ENCODE measurements at places on chromosomes 3 and 15.

DNA sequence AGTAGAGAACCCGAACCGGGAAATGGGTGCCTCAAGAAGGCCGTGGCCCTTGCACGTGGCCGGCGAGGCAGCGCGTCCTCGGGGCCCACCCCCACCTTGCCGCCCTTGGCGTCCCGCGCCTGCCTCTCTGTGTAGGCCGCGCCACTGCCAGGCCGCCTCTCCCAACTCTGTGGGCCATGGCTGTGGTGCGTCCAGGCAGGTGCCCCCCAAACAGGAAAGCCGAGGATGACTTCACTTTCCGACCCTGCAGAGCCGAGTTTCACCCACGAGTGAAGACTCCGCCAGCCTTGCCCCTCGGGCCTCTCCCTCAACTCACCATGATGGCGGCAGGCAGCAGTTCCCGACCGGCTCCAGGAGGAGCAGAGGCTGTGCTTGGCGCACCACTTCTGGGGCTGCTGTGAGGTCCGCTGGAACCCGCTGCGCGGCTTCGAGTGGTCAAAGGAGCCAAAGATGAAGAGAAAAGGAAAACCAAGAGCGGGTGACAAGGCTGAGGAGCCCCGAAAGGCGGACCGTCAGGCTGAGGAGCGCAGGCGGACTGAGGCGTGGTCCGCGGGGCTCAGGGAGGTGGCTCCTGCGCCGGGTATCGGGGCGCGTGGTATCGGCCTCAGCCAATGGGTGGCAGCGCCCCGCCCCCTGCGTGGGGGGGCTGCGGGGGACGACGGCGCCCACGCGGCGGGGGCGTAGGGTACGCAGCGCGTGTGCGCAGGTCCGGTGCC is at the start of gene DAZL:
Gene DAZL (minus strand): TSS at position 537 of the 716 bp plus-strand sequence. CDS start 218 bp downstream, at position 319.
- DNase-seq: no peak

DNA sequence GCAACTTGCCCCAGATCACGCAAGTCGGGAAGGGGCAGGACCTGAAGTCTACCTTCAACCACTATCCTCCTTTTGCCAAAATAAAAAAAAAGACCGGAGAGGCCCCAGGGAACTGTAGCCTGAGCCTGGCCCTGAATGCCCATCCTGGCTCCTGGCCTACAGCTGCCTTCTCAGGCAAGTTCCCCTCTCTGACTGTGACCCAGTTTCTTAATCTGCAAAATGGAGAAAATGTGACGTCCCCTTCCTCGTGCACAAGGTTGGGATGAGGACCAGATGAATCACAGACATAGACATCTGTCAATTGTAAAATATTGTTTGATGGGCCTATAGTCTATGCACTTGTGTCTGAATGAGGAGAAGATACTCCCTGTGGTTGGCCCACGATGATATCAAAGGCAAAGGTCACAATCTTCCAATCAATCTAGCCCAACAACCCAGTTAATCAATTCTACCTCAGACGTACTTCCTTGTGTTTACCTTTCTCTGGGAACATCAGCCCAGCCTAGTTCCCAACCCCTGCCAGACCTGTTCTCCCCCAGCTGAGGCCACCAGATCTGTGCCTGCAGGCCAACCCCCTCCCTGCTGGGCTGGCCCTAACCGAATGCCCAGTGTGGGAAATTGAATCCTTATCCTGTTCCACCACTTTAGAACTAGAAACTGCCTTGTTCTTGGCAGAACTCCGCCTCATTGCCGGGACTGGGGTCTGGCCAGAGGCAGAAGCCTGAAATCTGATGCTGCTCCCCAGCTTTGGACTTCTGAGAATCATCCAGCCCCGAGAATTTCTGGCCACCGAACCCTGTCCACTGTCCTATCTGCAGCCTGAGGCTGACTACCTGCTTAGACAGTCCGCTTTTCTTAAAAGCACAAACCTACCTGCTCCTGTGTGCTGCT is 101.8 kb upstream of the LIPC start:
- peak; percentile 73 for DNase-seq

DNA sequence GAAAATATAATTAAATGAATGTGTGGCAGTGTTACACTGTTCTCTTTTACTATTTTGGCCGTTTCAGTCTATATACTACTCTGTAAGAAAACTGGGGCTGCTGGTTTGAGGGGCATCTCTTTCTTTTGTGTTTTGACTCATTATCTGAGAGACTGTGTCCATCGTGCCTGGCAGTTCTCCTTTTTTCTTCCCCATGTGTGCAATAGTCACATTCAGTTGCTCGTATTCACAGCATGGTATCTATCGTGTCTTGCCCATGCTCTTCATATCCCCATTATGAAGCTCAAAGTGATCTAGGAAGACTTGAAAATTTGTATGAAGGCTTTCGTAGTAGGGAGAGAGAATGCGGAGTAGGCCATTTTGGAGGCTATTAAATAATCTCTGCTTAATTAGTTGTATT is 29.8 kb upstream of the FAH start:
- DNase-seq: no peak

DNA sequence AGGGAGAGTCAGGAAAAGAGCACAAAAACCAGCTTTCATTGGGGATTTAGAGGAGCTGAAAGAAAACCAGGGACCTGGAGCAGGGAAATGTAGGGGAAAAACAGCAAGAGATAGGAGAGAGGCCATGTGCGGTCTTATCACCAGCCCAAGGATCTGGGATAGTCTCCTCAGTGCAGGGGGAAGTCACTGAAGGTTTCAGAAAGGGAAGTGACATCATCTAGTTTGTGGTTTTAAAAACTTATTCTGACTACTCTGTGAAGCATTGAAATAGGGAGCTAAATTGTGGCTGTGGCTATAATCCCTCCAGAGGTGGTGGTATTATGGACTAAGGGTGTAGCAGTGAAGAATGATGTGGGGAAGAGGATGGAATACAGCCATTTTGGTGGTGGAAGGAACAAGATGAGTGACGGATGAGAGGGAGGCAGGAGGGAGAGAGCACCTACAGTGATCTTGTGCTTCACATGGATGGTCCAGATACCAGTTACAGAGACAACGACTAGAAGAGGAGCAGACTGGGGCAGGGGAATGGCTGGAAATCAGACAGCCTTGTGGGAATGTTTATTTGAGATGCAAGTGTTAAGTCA is 72.7 kb downstream of the HMG20A start:
- no peak for DNase-seq

GRCh38 chr3:53022647-53023046 is 23.2 kb downstream of the SFMBT1 start:
- DNase-seq: no peak

DNA sequence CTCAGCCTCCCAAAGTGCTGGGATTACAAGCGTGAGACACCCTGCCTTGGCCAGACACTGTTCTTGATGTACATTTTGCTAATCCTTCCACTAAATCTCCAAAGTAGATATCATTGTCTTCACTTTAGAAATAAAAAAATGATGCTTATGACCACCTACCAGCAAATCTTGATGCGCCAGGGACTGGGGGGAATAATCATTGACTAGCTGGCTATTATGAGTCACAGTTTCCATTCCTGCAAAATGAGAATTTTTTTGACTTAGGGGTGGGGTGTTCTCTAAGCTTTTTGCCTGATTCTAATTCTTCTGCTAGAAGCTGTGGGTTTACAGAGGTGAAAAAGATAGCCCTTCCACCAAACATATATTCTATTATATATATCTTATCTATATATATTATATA is 17.1 kb upstream of the RFC4 start:
- no peak for DNase-seq

- no peak for DNase-seq
Observed at GRCh38 chr15:75677465-75678323, 30.0 kb downstream of the SNX33 start.

DNA sequence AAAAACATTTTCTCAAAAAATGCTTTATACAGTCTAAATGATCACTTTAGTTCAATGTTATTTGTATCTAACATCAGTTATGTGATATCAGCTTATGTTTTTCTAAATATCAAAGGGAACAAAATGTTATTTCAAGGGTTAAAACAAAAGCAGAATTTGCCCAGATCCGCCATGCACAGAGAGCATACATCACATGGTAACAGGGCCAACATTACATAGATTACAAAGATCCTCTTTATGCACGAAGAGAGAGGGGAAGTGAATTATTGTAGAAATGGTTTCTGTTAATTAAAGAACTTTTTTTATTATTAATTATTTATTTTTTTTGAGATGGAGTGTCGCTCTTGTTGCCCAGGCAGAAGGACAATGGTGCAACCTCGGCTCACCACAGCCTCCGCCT is 100.8 kb upstream of the MME start:
- no peak for DNase-seq

DNA sequence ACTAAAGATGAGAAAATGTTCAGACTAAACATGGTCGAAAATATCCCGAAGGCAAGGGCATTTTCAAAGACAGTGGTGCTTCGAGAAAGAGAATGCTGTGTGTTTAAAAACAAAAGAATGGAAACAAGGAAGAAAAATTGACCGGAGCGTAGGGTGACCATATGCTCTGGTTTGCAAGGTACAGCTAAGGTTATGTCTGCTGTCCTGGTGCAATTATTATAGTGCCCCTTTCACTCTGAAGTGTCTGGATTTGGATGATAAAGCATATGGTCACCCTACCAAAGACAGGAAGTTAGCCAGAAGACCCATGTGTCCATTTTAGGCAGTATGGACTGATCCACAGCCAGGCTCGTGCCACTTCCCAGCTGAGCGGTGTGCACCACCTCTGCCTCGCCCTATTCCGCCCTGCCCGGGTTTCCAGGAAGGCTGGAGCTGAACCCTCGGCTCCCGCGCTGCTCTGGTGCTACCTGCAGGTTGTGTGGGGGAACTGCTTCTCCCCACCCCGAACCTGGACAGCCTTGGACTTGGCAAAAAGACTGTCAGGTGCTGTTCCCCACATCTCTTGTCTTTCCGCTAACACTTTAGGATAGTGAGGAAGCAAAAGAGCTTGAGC is 25.2 kb downstream of the GOLGA6D start:
- peak; percentile 67 for DNase-seq

DNA sequence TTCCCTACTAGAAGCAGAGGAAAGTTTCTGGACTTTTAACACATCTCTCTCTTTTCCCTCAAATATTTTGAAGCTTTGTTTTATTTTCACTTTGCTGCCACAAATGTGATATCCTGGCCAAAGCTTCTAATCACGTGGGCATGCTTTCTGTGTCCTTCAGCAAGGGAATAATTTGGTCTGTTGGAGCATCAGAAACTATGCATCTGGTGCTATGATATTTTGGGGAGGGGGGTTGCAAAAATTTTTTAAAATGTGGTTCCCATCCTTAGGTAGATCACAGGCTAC is 254.2 kb downstream of the GAP43 start:
- DNase-seq: no peak

DNA sequence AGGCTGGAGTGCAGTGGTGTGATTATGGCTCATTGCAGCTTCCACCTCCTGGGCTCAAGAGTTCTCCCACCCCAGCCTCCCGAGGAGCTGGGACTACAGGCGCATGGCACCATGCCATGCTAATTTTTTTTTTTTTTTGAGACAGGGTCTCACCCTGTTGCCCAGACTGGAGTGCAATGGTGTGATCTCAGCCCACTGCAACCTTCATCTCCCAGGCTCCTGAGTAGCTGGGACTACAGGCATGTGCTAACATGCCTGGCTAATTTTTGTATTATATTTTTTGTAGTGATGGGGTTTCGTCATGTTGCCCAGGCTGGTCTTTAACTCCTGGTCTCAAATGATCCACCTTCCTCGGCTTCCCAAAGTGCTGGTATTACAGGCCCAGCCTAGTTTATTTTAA is 4.0 kb downstream of the TEX9 start:
- no peak for DNase-seq

GRCh38 chr3:124246376-124246775 is 254.5 kb upstream of the ROPN1 start:
- no peak for DNase-seq

DNA sequence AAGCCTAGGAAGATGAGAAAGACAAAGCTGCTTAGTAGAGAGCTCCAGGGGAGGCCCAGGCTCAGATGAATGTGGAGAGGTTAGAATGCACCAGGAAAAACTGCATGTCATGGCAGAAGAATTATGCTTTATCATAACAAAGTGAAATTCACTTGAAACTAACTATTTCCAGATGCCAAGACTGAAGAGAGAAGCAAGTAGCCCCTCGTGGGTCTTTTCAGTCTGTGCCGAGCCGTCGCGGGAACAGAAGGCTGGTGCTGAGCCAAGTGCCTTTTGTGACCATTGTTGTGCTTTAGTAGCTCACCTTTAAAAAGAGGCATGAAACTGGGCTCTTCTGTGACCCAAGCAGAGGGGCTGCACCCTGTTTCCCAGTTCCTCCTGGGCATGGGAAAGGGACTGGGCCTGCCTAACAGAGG is 73.2 kb downstream of the CHDH start:
- DNase-seq: no peak

GRCh38 chr15:66789029-66790025 is 87.3 kb downstream of the SMAD6 start:
- peak; percentile 61 for DNase-seq

DNA sequence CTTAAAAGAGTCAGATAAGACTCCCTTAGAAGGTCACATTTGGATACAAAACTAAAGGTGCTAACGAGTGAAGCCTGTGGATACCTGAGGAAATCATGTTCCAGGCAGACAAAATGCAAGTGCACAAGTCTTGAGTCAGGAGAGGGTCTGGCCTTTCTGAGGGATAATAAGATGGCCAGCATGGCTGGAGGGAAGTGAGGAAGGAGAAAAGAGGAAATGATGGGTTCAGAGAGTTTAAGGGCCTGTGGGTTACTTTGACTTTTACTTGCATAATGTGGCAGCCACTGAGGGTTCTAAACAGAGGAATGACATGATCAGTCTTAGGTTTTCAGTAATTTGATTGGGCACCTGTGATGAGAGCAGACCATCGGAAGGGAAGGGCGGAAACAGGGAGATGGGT is 3.5 kb upstream of the ROPN1B start:
- DNase-seq: no peak

GRCh38 chr3:177724020-177724638 is 526.8 kb upstream of the TBL1XR1 start:
- DNase-seq: no peak

DNA sequence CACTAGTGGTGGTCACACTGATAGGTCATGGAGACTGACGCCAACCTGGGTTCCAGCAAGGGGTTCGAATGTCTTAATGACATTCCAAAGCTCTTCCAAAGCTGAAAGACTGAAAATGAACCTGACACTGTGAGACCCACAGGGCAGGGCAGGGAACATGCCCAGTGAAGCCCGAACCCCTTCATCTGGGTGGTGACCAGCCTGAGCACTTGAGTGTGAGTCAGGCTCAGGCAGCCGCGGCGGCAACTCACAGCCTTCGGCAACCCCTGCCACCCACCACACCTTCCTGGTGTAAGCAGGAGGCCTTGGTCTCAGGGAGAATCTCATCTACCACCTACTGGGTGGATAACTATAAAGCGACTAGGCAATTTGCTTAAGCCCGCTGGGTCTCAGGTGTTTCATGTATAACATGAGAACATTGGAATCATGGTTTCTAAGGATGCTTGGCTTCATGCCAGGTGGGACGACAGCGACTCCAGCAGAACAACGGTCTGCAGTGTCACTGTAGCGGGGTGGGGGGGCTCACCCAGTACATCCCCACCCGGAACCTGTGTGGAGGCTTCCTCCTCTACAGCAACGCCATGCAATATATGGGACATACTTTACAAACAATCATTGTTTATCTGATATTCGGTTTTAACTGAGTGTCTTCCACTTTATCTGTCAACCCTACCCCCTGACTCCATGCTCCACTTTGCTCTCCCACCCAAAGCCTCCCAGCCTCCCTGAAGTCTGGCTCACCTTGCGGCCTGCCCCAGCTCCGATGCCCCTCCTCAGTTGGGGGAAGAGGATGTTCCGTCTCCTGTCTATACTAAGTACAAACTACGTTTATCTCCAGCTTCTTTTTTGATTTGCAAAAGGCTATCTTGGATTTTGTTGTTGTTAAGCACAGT is 125.0 kb upstream of the MEF2A start:
- DNase-seq: no peak

GRCh38 chr15:28021281-28022039 is 77.7 kb downstream of the OCA2 start:
- peak; percentile 69 for DNase-seq
